ENCODE measurements at places on chromosomes 16 and 17.

- no peak for DNase-seq
Measured at GRCh38 chr16:72493716-72494415, 321.9 kb upstream of the PMFBP1 start.

GRCh38 chr17:71503710-71504465, 616.9 kb upstream of the SOX9 start:
- DNase-seq: no peak

DNA sequence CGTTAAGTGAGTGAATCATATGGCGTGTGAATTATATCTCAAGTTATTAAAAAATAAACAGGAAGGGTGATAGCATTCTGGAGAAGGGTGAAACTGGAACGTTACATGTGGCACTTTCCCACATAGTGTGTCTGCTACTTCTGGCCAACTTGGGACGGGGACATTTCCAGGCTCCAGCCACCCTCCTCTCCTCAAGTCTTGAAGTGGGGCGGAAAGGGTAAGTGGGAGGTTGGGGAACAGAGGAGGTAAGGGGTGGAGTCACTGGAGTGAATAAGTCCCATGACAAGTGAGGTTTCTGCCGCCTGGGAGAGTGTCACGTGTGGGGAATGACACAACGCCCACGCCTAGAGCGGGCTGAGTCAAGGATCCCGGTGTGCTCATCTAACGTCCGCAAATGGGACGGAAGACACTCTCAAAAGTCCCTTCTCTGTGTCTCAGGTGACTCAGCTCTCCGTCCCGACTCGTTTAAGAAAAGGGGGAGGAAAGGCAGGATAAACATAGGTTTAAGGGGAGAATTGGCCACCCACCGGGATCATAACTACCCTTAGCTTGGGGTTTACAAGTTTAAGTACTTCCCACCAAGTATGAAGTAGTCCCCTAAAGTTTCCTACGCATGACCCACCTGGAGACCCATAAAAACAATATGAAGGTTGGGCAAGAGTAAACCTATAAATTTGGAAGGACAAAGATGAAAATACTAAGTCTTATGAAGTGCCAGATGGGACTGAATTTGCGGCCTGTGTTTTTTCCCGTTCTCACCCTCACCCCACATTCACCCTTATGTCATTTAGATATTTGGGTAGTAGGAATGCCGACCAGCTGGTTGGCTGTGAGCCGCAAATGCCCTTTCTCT, 1.2 kb upstream of the SPAG9 start:
- peak; percentile 78 for DNase-seq

DNA sequence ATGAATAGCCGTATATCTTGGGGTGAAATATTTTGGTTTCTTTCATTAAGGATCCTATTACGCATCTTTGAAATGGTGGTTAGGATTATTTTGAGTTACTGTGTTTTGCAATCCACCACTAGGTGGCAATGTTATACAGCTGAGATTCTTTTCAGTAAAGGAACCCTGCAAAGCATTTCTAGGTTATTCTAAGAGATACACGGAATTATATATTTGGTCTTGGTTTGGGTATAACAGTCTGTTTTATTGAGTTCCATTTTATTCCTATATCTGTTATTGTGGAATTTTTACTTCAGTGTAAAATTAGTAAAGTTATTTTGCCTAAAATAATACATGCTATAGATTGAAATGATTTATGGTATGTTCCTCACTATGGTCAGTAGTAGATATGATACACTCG, 62.9 kb upstream of the CPHXL start:
- DNase-seq: peak; percentile 5

DNA sequence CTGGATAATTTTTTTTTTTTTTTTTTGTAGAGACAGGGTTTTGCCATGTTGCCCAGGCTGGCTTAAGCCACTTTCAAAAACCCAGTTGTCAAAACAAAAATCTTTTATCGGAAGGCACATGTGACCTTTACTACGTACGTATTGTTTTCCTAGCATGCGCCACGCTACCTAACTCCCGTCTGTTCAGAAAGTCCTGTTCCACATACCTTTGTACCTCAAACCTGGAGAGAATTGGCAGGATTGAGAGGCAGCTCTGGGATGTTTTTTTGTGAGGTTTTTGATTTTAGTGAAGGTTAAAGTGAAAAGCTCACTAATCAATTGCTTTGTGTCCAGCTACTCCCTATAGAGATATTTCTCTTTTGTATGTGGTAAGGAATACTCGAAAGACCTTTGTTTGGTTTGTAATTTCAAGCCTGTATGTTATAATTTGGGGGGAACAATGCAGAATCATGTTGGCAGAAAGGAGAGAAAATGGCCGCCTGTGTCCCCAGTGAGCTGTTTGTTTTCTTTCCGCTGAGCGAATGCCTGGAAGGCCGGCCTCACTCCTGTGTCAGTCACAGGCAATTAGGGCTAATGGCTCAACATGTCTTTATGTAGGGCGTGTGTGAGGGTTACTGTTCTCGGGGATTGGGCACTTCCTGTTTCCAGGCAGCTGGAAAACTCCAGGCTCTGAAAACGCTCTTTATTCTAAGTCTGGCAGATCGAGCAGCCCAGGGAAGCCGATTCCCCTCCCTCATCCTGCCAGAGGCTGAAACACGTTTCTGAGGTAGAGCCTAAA, 60.8 kb upstream of the CLEC18A start:
- DNase-seq: no peak

DNA sequence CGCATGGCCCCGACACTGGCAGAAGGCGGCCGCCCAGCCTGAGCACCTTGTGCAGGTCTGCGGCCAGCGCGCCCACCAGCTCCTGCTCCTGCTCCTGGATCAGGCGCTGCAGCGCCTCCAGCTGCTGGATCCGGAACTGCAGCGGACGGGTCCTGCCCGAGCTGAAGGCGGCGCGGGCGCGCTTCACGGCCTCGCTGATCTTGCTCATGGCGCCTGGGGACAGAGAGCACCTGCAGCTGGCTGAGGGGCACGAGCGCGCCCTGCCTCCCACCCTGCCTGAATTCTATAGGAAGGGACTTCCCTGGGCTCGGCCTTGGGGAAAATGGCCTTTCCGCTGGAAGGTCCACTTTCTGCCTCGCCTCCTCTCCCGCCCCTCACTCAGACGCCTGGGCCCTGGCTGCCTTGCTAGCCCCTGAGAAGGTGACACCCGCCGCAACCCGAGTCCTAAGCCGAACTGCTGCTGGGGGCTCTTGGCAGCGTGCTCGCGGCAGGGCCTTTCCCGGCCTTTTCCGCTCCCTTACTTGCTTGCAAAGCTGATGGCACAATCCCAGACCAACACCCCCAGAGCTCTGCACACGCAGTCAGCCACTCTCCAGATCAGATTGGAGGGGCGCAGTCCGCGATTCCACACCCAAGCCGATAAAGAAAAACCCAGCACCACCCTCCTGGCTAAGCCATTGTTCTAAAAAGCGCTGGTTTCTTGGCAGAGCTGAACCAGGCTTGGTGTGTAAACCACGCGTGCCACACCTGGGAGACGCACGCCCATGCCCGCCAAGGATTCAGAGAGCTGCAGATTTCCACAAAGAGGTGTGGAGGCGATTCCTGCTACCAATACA, 3.0 kb downstream of the ALDH3A1 start:
- peak; percentile 85 for DNase-seq

DNA sequence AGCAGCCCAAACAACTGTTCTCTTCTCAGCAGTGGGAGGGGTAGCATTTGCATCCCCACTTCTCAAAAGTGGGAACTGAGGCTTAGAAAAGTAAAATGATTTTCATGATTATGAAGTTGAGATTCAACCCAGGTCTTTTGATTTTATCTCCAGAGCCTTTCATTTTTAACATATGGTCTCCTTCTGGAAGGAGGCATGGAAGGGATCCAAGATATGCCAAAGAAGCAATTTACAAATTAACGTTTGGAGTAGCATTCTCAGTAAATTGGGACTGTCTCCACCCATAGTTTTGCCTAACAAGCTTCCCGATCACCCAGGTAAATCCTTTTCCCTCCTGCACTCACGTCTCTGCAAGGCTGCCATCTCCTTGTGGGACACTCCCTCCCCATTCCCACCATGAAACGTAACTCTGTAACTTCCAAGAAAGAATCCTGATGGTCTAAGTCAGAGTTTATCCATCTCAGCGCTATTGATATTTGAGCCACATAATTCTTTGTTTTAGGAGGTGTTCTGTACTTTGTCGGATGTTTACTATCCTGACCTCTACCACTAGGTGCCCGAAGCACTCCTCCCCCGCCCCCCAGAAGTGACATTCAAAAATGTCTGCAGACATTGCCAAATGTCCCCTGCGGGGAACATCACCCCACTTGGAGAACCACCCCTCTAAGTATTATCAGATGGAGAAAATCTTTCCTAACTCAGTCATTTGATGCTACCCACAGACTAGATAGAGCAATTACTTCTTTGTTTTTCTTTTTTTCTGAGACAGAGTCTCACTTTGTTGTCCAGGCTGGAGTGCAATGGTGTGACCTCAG, 32.9 kb upstream of the NFAT5 start:
- DNase-seq: no peak

DNA sequence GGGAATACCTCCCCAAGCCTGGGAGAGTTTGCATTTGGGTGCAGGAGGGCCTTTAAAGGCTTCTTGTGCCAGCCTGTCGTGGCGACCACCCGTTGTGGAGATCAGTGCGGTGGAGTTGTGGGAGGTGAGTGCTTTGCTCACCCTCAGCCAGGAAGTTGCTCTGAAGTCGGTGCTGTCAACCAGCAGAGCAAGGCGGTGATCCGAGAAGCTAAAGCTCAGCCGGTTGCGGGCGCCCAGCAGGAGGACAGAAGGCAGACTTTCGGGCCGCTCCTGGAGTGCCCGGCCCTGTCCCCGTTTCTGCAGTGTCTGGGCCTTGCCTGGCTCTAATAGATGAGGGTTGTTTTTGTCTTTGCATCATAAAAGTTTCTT, 1.4 kb downstream of the UBE2I start:
- no peak for DNase-seq

- DNase-seq: no peak
Measured at GRCh38 chr17:57832314-57833178, 17.3 kb downstream of the MRPS23 start.

DNA sequence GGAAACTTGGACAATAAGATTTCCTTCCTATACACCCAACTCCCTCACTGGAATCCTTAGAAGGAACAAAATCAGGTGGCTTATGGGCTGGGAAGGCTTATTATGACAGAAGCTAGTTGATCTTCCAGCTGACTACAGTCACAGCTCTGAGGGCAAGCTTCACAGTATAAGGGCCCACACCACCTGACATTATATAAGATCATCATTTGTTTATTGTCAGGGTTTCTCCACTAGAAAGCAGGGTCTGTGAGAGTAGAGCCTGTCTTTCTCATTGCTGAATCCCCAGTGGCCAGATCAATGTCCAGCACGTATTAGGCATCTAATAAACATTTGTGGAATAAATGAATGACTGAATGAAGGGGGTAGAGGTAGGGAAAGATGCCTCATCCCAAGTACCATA, 57.8 kb upstream of the PHOSPHO1 start:
- no peak for DNase-seq

Data from stimulated activated CD4-positive, alpha-beta T cell treated with anti-CD3 and anti-CD28 coated beads, Interleukin-1b, Interleukin-23, amount 100 ng/mL, for 4 hours (primary cell).